Aorta (tissue), 5 donors: ENCODE measurements at places on chromosomes 7 and 10. TPM values are rescaled to one million over a fixed set of nuclear protein-coding genes. Genes with fewer than 3 reads are reported as not detected.

DNA sequence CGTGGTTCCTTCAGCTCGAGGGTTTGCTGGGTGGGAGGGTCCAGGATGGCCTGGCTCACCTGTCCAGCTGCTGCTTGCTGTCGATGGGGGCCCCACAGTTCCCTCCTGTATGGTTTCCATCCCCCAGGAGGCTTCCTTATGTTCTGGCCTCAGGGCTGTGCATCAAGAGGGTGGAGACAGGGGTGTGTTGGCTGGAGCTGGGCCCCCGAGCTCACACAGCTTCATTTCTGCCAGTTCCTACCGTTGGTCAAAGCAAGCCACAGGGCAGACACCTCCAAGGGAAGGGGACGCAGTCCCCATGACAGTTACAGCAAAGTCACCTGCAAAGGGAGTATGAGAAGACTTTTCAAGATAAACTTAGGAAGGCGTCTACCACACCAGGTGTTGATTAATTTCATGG, 156.9 kb downstream of the EBF3 start:
- H3K4me3 ChIP-seq, result no peak overlapping the region
- no peaks in the 10 kb centered on the region for H3K36me3 ChIP-seq
- no peaks in the 10 kb centered on the region for H3K27me3 ChIP-seq
- no peaks in the 10 kb centered on the region for H3K4me1 ChIP-seq
- no peak for DNase-seq
- no peak overlapping the region for H3K27ac ChIP-seq

The CYP2C19 gene
- total RNA-seq, result not detected

DNA sequence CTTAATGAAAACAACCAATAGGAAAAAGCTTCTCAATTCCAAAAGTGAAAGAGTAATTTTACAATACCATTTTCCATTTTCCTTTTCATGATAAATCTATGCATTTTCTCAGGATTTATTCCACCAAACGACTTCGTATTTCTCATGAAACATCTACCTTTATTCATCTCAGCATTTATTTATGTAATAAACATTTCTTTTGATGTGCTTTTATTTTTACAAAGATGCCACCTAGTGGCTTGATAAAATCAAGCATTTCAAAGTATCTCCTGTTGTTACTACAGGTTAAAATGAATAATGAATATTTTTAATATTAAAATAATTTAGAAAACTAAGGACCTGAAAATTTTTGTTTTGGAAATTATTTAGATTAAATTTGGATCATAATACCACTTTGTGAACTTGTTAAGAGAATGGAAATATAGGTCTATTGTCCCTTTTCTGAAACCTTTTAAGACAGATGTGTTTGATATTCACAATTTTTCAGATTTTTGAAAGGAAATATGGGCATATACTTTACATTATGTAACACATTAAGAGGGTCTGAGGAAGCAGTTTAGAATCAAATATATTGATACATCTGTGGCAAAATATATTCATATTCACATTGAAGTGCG, 2.7 kb upstream of the IQUB start:
- H3K36me3 ChIP-seq, result no peaks in the 10 kb centered on the region
- no peak for DNase-seq
- H3K4me1 ChIP-seq, result no peaks in the 10 kb centered on the region
- H3K27me3 ChIP-seq, result no peaks in the 10 kb centered on the region
- H3K4me3 ChIP-seq, result no peak overlapping the region

The VSTM4 gene
- 24.6 TPM for total RNA-seq

DNA sequence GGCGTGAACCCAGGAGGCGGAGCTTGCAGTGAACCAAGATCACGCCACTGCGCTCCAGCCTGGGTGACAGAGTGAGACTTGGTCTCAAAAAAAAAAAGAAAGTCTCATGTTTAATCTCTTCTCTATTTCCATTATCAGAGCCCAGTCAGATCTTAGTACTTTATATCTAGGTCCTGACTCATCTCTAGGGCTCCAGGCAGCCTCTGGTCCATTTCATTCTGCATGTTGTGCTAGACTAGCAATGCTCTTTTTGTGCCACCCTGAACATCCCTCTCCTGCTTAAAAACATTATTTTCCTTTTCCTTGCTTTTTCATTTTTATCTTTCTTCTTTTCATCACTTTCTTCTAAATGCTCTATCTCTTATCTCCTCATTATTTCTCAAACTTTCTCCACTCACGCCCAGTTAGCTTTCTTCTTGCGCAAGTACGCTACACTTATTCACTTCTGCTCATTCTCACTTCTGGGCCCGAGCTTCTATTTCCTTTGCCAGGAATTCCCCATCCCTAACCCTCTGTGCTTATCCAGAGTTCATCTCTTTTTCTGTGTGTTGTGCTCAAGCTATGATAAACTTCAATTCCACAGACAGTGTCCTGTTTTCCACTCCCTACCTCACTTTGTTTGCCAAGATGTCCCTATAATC, 63.9 kb downstream of the BTAF1 start:
- no peaks in the 10 kb centered on the region for H3K4me1 ChIP-seq
- H3K27ac ChIP-seq, result no peak overlapping the region
- no peak overlapping the region for H3K4me3 ChIP-seq
- no peaks in the 10 kb centered on the region for H3K27me3 ChIP-seq

The ELN gene
- total RNA-seq, result 556 TPM

DNA sequence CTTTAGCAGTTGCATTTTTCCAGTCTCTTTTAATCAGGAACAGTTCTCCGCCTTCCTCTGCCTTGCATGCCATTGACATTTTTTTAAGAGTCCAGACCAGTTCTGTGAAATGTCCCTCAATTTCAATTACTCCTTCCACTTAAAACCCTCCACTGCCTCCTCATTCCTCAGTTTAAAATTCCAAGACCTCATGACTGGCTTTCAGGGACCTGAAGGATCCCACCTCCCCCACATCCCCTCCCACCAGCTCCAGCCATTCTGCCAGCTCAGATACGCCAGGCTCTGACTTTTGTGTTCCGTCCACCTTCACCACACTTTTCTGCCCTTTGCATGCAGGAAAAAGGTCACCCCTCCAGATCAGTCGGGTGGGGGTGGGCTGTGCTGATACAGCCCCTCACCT, 8.7 kb downstream of the TNRC18 start:
- no peak overlapping the region for H3K27ac ChIP-seq
- no peak for DNase-seq
- no peak overlapping the region for H3K4me3 ChIP-seq
- H3K4me1 ChIP-seq, result no peaks in the 10 kb centered on the region
- H3K36me3 ChIP-seq, result no peaks in the 10 kb centered on the region

DNA sequence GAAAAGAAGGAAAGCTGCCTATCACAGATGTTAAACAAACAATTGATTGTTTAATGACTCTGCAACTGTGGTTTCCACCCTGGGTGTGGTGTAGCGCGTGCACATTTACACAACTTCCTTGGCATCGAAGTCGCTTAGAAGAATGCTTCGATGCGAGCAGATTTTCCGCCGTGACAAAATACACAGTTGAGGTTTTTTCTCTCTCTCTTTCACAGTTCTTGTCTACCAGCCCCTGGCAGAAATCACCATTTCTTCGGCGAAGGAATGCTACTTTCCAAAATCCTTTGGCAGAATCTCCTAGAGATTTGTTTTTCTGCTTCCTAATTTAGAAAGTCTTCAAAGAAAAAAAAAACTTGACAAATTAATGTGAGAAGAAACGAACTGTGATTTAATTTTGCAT, 70.7 kb upstream of the C1QL3 start:
- DNase-seq, result no peak
- H3K36me3 ChIP-seq, result no peaks in the 10 kb centered on the region
- no peak overlapping the region for H3K4me3 ChIP-seq
- H3K27ac ChIP-seq, result peak overlapping the region; percentile 13
- H3K4me1 ChIP-seq, result no peaks in the 10 kb centered on the region

DNA sequence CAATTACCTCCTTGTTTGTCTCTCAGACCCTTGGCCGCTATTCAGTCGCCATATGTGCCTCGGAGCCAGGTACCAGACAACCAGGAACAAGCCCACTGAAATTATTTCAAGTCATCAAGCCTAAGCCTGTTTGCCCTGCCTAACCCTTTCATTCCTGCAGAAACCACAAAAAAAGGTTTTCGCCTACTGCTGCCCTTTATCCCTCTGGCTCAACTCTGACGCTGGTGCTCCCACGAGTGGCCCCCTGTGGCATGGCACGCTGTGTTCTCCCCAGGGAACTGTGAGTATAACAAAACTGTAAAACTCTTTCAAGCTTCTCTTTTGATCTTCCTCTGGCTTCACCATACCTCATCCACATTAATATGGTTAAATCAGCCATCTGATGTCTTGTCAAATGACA, 215.7 kb upstream of the CDC14C start:
- no peaks in the 10 kb centered on the region for H3K27me3 ChIP-seq
- H3K27ac ChIP-seq, result no peak overlapping the region
- H3K36me3 ChIP-seq, result no peaks in the 10 kb centered on the region
- DNase-seq, result no peak
- H3K4me3 ChIP-seq, result no peak overlapping the region
